Cardiac fibroblast (primary cell): ENCODE measurements at places on chromosomes 5 and 9.

- DNase-seq = no peak
Measured at GRCh38 chr9:88313364-88314220, 74.7 kb upstream of the SPIN1 start.

- peak; percentile 53 for DNase-seq
Measured at GRCh38 chr5:13866792-13867191, 77.7 kb downstream of the DNAH5 start.

DNA sequence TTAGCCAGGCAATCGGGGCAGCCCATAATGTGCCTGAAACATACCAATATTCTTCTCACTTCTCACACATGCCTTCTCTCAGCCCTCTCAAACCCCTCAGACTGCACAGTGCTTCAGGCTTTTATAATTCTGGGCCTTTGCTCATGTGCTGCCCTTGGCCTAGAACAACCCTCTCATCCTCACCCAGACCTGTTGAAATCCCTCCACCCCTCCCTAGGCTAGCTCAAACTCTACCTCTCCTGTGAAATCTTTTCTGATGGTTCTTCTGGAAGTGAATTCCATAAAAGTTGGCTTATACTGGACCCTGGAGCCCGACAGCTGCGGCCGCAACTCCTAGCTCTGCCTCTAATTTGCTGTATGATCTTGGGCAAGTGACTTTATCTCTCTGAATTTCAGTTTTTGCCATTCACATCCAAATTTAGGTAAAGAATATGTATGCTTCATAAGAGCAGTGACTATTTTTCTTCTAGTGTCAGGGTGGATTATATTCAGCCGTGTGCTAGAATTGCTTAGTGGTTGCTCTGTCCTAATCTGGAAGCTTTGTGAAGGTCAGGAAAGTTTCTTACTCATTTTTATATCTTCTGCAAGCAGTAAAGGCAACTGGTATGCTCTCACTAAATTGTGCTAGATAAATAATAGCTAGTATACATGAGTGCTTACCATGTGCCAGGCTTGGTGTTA, 221.4 kb downstream of the MAPKAP1 start:
- DNase-seq = no peak

- no peak for DNase-seq
Measured at GRCh38 chr5:85388770-85389169, 1004.1 kb upstream of the EDIL3 start.

- DNase-seq = no peak
Measured at GRCh38 chr5:123180178-123180577, 91.1 kb downstream of the PRDM6 start.

DNA sequence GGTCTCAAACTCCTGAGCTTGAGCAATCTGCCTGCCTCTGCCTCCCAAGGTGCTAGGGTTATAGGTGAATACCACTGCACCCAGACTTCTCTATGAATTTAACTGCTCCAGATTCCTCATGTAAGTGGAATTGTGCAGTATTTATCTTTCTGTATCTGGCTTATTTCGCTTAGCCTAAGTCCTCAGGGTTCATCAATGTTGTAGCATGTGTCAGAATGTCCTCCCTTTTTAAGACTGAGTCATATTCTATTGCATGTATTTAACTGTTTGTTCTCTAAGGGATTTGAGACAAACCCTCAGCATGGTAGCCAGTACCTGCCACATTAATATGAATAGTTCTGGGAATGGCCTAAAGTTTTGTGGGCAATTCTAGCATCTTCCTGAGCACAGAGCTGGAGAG, 53.9 kb upstream of the TUT7 start:
- peak; percentile 64 for DNase-seq

- DNase-seq = no peak
Measured at GRCh38 chr5:96671441-96671840, 9.3 kb downstream of the CAST start.

DNA sequence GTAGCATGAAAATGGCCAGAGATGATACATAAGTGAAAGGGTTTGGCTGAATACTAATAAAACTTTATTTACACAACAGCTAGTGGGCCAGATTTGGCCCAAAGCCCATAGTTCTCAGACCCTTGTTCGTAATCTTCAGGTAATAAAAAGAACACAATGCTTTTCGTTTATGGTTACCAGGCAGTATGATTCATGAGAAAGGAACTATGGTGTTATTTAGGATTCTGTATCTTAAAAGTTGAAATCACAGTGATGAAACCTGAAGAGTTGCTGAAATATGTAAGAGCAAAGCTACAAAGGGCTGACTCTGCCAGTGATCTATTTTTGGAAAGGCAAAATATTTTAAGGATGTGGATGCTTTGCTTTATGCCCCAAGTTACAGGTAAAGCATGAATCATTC, 192.7 kb downstream of the SMC2 start:
- DNase-seq = peak; percentile 65

DNA sequence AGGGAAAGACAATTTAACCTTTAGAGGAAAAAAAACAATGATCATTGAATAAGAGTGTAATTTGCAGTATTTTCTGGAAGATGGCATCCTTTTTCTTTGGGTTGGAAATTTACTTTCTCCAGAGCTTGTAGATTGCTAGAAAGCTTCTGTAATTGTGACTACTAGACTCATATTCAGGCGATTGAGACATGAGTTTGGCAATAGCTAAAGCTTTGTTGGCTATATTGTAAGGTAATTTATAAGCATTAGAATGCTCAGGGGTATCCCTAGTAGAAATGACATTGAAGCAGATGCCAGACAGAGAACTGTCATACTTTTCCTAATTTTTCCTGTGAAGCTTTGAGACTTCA, 115.3 kb downstream of the UNC13B start:
- peak; percentile 62 for DNase-seq

DNA sequence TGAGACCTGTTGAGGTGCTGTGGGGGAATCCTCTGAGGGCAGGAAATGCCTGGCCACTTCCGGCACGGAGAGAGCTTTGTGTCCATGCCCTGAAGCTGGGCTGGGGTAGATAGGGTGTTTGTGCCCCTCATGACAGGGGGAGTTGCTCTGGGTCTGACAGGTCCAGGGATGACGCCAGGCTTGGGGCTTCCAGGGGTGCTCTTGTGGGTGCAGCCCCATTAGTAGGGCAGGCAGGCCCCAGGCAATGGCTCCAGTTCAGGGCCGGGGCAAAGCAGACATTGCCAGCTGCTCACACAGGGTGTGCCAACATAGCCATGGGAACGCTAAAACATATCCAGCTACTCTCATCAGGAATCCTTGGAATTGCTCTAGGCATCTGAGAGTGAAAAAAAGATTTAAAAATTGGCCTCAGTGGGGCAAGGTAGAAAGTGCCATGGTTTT, 21.1 kb downstream of the PITX1 start:
- DNase-seq = no peak

DNA sequence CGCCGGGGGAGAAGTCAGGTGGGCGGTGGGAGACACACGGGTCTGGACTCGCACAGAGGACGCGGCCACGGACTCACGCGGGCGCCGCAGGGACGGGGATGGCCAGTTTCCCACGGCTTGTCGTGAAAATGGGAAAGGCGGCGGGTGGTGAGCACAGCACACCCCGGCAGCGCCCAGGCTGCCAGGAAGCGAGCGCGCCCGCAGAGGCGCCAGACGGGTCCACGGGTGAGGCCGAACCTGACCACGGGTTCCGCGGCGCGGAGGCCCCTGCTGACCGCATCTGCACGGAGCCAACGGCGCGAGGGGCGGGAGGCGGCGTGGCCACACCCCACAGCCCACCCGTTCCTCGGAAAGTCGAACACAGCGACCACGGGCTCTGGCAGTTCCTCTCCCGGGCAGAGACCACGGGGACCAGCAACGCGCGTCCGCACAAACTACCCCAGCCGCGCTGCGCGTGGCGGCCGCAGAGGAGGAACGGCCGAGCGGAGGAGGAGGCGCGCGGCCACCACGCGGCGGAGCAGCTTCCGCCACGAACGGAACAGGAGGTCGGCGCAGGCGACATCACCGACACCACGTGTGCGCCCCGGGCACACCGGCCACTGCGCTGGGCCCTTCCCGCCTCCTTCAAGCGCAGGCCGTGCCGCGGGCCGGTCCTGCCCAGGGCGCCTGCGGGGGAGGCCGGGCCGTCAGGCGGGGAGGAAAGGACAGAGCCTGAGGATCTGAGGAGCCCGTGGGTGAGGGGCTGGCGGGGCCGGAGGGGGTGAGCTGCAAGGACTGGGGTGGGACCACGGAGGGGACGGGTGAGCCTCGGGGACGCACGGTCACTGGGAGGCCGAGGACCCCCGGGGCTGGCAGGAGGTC, 5.6 kb downstream of the EXD3 start:
- DNase-seq = no peak

DNA sequence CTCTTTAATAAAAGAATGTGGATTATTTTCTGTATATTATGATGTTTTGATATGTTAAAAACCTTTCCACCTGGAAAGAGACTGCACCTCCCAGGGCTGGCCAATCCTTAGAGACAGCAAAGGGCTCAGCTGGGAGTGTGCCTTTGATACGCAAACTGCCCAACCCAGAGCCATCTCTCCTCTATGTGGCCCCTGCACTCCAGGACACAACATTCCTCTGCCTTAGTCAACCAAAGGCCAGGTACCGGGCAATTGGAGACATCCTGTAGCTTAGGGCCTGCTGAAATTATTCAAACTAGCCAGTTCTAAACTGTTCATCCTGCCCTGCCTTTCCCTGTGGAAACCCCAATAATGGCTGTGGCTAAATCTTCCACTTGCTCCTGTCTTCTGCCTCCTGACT, 5.0 kb upstream of the HSPB3 start:
- DNase-seq = no peak

DNA sequence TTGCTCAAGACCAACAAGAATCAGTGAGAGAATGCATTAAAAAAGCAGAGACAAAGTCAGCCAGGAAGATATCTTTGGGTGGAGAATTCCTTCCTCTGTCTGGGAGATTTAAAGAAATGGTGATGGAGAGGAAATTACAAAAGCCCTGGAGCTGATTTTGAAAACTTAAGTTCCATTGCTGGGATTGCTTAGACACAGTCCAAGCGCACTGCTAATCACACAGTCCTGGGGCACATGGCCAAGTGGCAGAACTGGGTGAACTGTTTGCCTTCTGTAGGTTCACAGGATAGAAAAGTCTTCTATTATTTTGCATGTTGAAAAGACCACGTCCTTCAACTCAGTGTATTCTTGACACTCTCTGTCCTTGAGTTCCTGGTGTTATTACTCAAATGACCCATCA, 284.9 kb upstream of the FBXL7 start:
- no peak for DNase-seq

DNA sequence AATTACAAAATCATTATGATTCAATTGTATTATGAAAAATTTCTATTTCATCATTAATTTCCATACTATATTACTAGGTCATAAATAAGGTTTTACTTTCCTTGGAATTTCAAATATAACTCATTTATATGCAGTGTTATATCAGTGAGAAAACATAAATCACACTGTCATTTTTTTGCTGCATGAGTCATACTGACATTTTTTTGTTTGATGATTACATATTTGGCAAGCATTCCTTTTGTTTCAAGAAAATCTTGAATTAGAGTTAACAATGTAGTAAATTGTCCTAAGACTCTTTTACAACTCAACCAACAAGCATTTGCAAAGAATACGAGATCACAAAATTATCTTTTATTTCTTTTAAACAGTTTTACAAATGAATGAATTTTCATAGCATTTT, 298.4 kb upstream of the SEMA6A start:
- peak; percentile 7 for DNase-seq

DNA sequence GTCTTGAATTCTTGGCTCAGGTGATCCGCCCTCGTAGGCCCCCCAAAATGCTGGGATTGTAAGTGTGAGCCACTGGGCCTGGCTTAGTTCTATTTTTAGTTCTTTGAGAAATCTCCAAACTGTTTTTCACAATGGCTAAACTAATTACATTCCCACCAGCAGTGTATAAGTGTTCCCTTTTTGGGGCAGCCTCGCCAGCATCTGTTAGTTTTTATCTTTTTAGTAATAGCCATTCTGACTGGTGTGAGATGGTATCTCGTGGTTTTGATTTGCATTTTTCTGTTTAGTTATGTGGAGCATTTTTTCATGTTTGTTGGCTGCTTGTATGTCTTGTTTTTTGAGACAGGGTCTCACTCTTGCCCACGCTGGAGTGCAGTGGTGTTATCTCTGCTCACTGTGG, 28.2 kb downstream of the CNOT6 start:
- no peak for DNase-seq

DNA sequence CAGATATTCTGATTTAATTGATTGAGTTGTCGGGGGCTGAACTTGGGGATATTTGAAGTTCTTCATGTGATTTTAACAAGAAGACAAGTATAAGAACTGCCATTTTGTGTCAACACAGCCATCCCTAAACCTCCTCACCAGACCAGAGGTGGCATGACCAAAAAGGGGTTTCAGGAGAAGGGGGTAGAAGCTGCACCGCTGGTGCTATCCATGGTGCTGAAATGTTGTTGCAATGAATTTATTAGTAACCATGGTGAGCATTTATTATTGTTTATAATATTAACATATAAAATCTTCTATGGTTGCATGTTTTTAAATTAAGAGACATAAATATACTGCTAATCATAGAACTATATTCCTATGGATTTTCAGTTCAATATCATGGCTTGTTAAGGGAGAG, 72.3 kb downstream of the GNA14 start:
- peak; percentile 44 for DNase-seq

DNA sequence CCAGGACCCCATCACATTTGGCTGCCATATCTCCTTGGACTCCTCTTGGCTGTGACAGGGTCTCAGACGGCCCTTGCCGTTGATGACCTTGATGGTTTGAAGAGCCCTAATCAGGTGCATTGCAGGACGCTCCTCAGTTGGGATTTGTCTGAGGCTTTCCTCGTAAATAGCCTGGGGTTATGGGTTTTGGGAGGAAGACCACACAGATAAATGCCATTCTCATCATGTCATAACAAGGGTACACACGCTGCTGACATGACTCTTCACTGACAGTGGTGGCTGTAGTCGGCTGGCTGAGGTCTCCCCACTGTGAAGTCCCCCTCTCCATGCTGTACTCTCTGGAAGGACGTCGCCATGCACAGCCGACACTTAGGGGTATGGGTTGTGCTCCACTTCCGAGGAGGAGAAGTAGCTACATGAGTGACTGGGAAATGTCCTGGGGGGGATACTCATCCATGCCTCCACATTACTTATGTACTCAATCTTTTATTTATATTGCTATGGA, 42.9 kb upstream of the SPTLC1 start:
- DNase-seq = no peak

GRCh38 chr5:175551266-175551665, 72.9 kb downstream of the SFXN1 start:
- DNase-seq = no peak

DNA sequence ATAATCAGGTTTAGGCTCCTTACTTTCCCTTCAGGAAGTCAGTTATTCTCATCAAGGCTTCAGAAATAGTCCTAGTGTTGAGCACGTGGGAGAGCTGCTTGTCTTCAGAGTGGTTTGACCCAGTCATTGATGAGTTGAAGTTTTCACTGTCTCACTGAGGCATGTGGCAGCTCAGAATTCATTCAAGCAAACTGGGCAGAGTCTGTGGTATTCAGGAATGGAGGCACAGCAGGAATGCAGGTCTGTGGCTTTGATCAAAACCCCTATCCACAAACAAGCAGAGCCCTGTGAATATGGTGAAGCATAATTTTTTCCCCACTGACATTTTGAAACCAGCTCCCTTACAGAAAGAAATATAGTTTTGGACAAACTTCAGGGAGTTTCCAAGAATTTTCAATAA, 207.3 kb downstream of the CD180 start:
- DNase-seq = peak; percentile 31
